8988T (cell line): ENCODE measurements at places on chromosomes 4 and X.

DNA sequence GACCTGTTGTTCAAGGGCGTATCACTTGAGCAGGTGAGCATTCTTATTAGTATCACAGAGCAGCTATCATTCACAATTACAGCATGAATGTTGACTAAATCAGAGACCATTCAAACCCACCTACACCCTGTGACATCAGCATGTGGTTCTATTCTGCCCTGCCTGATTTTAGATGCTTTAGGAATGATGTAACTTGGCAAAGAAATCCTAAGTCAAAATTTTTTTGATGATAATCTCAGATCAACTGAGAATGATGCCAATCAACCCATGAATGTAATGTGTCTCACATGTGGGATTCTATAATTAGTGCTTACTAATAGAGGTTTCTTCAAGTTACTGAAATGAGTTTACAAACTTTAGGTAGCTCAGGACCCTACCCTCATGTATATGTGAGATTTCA is 13.4 kb upstream of the CHIC2 start:
- DNase-seq = no peak

DNA sequence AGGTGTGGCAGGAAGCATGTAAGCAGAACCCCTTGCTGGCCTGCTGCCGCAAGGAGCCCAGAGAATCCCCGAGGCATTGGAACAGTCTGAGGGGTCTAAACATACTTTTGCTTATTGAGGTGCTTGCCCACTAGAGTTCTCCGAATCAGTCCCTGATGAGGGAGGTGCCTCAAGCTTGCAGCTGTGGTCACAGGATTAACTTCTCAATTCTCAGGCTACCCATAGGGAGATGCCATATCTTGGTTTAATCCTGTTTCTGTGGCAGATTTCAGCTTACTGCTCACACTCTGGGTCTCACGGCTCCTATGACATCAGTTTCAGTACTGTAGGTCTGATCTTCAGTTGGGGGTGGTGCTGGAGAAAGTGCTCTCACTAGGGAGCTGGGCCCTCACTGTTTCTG is 39.9 kb downstream of the CCNG2 start:
- no peak for DNase-seq

DNA sequence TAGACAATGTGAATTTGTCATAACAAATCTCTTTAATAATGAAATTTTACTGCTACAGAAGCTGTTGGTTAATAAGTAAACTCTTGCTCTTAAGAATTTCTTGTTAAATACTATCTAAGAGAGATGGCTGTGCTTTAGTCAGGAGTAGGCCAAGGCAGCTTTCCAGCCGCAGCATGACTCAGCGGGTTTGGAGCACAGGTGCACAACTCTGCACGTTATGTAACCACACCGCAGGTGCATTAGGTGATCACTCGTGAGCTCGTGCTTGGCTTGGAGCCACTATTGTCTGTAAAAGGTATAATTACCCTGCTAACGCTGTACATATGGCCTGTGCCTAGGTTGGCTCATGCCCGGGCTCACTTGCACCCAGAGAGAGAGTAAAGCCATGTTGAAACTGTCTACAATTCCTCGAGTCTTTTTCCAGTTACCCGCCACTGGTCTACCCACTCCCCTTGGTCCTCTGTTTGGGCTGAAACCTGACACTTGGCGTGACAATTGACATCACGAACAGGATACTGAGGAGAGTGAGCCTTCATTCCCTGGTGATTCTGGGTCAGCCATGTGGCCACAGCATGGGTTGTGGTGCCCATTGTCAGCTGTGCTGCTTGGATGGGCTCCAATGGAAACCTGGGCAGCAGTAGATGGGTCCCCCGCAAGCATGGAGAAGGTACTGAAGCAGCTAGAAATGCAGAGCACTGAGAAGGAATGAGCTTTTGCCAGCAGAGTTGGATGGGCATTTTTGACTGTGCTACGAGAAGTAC is 18.4 kb upstream of the ANAPC4 start:
- DNase-seq = no peak

- no peak for DNase-seq
These were observed 99.5 kb downstream of the CXXC4 start for GRCh38 chr4:104395168-104395614.

GRCh38 chr4:85595098-85595775 is 120.3 kb downstream of the ARHGAP24 start:
- no peak for DNase-seq

GRCh38 chr4:48047421-48047844 is 30.9 kb downstream of the NIPAL1 start:
- DNase-seq = no peak

DNA sequence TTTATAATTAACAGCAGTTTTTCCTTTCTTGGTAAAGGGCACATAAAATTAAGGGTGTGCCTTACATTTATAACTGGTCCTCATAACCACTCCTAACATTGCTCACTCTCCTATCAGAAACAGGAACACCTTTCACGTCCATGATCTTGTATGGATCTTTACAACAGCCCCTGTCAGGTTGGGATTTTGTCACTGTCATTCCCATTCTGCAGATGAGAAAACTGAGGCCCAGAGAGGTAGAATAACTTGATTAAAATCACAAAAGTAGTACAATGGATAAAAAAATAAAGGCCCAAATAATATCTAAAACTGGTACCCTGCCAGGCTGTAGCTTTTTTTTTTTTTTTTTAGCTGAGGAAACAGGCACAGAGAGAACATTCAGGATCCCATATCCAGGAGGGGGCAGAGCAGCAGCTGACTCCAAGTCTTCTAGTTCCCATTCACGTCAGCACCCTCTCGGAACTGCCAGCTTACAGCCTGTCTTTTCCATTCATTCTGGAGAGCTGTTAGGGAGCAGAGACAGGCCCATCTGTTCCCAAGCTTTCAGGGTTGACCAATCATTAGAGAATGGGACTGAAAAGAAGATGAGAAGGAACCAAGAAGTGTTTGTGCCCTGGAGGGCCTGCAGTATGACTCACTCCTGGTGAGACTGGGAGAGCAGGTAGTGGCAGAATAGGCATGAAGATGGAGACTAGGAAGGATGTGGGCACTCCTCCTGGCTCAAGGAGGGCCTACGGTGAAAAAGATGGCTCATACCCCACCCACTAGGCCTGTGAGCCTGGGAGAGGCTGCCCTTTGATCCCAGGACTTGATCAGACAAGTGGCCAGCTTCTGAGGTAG is 7.3 kb downstream of the SUV39H1 start:
- DNase-seq = no peak

GRCh38 chr4:48899432-48899749 is 7.2 kb downstream of the OCIAD2 start:
- no peak for DNase-seq

GRCh38 chr4:8038083-8038482 is 98.4 kb upstream of the AFAP1 start:
- no peak for DNase-seq

DNA sequence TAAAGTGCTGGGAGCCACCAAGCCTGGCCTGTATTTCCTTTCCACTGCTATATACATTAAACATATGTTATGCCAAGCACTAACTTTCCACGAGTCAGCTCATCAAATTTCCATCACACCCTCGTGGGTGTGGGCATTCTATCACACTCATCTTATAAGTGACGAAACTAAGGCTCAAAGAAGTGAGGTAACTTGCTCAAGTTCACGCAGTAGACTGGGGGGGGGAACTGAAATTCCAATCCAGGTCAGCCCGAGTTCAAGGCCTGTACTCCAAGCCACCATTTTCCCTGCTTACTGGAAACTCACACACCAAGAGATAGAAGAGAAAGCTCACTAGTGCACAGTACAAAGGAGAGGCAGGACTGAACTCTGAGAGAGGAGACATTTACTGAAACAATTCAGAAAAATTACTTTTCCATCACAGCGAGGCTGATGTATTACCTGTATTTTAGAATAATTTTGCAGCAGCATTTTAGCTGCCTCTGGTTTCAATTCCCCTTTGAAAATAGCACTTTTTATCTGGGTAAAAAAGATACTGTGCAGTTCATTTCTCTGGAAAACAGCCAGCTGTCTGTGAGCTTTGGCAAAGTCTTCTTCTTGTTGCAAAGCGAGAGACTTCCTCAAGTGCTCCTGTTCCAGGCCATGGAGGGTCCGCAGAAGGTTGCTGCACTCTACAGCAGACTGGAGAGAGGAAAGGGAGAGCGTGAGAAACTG is 76.8 kb downstream of the EVC2 start:
- no peak for DNase-seq

- peak; percentile 82 for DNase-seq
These were observed at the start of gene FAM50A for GRCh38 chrX:154443992-154444754. Gene FAM50A, plus strand, starts transcription at chrX:154444141. Its CDS starts 95 bp downstream, at chrX:154444236.

DNA sequence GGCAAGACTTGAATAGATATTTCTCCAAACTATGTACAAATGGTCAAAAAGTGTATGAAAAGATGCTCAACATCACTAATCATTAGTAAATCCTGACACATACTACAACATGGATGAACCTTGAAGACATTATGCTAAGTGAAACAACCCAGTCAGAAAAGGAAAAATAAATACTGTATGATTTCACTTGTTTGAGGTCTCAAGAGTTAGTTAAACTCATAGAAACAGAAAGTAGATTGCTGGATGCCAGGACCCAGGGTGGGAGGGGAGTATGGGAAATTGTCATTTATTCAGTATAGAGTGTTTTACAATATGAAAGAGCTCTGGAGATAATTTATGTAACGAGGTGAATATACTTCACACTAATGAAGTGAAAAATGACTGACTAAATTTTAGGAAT is 32.4 kb downstream of the PRMT9 start:
- no peak for DNase-seq

DNA sequence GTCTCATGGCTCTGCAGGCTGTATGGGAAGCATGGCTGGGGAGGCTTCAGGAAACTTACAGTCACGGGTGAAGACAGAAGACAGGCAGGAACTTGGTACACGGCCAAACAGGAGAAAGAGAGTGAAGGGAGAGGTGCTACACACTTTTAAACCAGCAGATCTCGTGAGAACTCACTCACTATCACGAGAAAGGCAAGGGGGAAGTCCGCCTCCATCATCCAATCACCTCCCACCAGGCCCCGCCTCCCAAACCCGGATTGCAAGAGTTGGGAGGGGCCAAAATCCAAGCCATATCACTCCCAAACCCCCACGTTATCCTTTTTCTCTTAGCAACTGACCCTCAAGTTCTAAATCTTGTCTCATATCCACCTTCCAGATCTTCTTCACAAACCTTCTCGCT is 1710.5 kb upstream of the TENM3 start:
- DNase-seq = no peak
